ENCODE measurements at places on chromosomes 3 and 15.

DNA sequence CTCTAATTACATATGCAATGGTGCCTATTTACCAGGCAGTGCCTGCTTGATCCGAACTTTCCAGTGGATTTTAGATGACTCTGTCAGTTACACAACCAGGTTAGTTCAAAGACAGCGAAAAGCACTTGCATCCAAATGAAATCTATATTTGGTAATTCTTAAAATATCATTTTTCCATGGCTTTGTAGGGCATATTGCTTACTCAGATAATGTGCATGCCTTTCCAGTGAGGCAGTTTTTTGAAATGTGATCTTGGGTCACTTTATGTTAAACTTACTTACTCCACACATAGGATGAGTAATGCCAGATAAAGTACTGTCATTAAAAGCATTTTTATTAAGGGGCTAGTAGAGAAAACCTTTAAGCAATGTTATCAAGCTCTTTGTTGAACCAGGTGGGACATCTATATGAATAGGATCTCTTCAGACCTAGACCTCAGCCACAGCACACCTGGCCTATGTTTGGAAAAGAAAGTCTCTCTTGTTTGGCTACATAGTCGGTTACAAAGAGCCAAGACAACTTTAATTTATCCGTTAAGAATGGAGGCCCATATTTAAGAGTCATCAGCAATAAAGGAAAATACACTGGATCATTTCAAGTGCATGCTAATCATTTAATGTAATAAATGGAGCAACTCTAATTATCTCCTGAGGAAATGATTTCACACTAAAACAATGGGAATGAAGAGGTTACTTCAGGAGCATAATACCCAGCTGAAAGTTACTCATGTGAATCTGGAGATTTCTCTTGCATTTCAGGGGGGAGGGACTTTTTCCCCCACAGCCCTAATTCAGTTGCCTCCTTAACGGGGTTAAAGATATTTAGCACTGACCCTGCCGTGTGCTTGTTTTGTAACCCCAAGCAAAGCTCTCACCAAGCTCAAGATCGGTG lies 56.3 kb upstream of the TMCO5A start:
- no peak for DNase-seq

DNA sequence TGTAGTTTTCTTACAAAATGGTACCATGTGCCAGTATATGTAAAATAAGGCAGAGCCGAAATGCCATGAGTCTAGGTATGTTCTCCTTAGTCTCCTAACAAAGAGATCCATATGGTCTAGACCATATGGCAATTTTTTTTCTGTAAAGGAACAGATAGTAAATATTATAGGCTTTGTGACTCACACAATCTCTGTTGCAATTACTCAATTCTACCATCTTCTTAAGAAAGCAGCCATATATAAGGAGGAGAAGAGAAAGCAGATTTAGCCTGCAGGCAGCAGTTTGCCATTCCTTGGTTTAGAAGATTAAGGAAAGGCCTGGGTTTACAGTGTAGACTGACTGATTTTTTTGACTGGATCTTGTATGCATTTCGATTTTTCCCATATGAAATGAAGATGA lies 16.3 kb upstream of the BBX start:
- DNase-seq = no peak

- DNase-seq = no peak
These were observed 1444.5 kb upstream of the CADM2 start for GRCh38 chr3:83514130-83514914.

- no peak for DNase-seq
These were observed 108.5 kb downstream of the ECT2 start for GRCh38 chr3:172859041-172859440.

GRCh38 chr15:38531509-38531908 lies 33.1 kb downstream of the RASGRP1 start:
- no peak for DNase-seq

DNA sequence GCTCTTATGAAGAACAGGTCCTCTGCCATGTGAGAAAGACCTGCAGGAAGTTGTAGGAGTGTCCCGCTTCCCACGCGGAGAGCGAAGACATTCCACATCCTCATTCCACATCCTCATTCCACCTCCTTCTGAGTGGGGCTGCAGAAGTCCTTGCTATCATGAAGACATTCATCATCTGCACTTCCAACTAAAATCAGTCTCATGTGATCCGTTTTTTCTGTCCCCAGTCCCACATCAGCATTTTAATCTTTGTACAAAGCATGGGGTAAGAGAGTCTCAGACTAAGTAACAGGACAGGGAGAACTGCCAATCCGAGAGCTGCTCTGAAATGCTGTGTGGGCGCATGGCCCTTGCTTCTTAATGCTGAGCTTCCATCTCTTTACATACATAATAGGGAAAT lies 227.2 kb downstream of the RSRC1 start:
- no peak for DNase-seq

GRCh38 chr3:138455801-138456716 lies 21.6 kb downstream of the ESYT3 start:
- DNase-seq = no peak

- DNase-seq = peak; percentile 22
These were observed 39.3 kb downstream of the RHCG start for GRCh38 chr15:89457086-89457485.

DNA sequence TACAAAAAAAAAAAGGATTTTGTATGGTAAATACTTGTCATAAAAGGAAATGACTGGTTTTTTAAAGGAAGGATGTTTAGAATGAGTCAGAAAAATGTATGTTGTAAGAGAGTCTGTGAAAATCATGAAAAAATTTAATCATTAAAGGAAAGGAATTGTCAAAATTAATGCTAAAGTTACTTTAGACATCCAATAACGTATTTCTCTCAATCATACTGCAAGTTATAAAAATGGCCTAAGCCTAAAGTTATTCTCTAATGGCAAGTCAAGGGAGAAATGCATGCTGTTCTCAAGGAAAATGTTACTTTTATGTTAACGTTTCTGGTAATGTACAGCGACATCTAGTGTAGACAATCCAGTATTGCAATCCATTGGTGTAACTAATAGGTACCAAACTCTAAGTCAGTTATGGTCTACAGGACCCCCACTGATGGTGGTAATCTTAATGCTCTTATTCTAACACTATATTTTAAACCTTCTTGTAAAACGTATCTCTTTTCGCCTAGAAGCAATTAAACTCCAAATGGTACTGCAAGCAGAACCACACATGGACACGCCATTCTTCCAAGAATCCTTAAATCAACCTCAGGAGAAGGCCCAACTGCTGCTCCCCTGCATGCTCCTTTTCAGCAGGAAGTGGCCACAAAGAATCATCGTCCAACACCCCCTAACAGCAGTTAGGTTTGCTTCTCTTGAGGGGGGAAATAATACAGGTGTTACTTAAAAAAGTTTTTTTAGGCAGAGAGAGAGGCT lies 35.2 kb downstream of the NCEH1 start:
- no peak for DNase-seq

GRCh38 chr3:185900228-185900627 lies 37.6 kb downstream of the TRA2B start:
- no peak for DNase-seq

Data from GM19239 (cell line).